Common myeloid progenitor, CD34-positive (primary cell): ENCODE measurements at places on chromosomes 7 and 10.

GRCh38 chr7:50724526-50725520 lies 57.9 kb downstream of the GRB10 start:
- DNase-seq, result peak; percentile 65

- no peak for DNase-seq
Observed at GRCh38 chr7:47552621-47553020, 29.3 kb downstream of the TNS3 start.

DNA sequence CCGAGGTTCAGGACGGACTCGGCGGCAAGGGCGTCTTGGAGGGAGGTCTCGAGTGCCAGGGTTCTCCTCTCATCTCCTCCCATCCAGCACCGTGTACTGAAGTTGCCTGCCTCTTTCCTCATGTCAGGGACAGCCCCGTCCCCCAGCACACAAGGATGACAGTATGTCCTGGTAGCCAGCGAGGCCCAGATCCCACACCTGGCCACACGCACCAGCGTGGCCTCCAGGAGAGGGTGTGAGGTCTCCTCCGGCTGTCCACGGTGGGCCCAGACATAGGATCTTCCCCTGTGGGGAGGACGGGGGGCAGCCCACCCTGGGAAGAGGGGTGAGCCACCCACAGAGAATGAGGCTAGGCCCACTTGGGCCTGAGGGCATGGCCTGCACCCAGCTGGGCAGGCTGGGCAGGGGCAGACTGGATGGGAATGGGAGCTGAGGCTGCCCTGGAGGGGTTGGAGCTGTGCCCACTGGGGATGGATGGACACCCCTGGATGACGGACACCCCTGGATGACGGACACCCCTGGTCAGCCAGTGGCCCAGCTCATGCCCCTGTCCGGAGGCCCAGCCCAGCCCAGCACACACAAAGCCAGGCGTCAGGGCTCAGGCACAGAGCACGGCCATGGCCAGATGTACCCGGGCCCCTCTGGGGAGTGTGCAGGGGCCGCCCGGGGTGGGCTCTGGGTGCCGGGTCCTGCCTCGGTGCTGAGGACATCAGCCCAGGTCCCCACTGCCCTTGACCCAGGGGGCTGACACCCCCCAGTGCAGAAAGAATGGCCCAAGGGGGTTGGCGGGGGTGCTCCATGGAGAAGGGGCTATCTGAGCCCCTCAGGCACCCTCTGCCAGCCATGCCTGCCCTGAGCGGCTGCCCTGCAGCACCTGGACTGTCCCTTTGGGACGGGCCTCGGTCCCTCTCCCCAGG lies 30.9 kb upstream of the CFAP46 start:
- no peak for DNase-seq

DNA sequence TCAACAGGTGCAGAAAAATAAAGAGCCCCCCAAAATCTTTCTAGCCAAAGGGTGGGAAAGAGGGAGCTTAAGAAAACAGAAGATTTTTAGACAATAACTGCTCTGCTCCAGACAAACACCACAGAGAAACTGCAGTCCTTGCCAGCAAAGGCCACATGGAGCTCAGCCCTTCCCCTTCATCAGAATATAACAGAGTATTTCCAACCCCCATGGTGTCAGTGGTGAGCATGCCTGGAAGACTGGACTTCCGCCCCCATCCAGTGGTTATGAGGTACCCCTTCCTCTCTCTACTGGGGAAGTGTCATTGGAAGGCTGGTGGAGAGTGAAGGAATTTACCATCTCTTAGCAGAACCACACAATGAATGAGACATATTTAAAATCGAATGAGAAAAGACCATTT lies 1007.3 kb upstream of the CELF2 start:
- no peak for DNase-seq

GRCh38 chr7:127485482-127485881 lies 93.0 kb upstream of the ZNF800 start:
- DNase-seq, result no peak

DNA sequence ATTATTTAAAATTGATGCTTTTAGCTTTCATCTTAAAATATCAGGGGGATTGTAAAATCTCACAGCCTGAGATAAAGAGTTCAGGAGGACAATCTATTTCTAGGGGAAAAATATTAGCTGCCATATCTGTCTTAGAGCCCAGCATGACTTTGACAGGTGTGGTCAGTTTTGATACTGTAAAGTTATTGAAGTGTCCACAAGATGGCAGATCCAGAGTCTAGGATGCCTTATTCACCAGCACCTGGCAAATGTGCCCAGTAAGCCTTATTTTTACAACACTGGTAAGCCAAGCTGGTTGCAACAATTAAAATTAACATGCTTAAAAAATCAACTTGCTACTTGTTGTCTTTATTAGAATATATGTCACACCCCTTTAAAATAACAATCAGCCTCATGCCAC lies 579.3 kb downstream of the SH2D4B start:
- no peak for DNase-seq

DNA sequence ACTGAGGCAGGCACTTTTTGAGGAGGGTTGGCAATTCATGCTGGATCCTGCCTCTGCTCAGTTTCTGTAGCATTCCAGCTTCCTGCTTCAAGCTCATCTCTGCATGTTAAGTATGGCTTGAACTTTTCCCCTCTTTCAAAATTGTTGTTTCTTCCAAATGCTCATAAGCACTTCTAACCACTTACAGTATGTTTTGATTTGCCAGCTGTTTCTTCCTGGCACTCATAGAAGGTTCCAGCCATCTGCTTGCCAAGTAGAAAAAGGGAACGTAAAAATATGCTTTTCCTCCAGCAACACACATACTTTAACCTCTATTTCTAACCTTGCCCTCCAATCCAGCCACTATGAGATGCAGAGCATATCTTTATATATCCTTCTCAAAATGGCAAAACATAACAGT lies 692.6 kb upstream of the COBL start:
- DNase-seq, result no peak

- DNase-seq, result peak; percentile 98
Observed at GRCh38 chr10:12068449-12069269, at the start of gene DHTKD1. Gene DHTKD1 (plus strand): TSS chr10:12068954. CDS start chr10:12069034, 80 bp downstream.

DNA sequence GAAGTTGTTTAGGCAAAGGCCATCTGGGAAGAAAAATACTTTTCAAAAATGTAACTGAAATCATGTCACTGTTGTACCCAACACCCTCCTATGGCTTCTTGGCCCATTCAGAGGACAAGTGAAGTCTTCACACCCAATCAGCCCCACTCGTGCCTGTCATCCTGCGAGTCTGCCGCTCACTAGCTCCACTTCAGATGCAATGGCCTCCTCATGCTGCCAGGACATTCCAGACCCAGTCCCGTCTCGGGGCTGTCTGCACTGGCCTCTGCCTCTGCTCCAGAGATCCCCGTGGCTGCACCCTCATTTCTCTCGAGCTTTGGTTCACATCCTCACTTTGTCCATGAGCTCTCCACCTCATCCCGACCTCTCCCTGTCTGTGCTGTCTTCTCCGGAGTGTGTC lies 227.1 kb downstream of the KCNMA1 start:
- DNase-seq, result no peak

DNA sequence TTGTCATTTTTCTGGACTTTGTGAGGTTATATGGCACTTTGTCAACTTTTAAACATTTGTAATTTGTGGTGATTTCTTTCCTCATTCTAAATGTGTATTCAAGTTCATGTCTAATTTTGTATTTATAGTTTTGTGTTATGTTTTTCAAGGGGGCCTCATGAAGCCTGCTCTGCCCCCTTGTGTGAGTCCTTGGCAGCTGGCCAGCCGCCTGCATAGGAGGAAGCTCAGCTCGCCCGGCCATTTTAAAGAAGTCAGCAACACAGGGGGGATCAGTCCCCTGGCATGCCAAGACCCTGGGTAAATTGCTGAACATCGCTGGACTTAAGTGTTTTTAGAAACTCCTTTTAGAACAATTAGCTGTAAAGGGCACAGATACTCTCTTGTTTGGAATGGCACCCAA lies 123.0 kb downstream of the ANLN start:
- peak; percentile 63 for DNase-seq

DNA sequence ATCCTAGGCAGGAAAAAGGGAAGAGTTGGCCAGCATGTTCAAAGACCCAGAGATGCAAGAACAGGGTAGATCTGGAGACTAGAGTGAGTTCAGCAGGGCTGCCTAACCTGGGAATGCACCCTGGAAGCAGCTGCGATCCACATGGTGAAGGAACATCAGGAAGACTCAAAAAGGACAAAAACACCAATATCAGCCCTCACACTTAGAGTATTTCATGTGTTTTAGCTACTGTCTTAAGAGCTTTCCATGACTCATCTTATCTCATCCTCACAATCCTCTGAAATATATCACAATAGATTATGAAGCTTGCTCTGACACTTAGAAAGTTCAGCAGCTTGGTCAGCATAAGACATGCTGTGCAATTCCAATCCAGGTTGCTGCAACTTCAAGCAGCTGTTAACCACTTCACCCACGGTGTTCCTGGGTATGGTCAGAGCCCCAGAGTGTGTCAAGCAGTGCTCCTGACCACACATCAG lies 380.9 kb downstream of the PARD3 start:
- no peak for DNase-seq

DNA sequence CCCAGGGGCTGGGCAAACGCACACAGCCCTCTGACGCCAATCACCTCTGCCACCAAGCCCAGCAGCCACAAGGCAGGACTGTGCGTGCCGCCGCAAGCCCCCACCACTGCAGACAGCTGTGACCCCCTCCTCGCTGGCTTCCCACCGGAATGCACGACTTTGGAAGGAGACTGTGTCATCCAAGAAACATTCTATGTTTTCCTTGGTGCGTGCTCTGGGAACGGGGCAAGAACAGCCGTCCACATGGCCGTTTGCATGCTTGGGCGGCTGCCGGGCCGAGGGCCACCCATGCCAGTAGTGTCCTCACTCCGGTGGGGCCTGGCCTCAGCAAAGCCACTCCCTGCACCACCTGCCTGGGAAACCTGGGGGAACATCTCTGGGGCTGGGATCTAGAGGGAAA lies 17.6 kb upstream of the ELN start:
- no peak for DNase-seq

DNA sequence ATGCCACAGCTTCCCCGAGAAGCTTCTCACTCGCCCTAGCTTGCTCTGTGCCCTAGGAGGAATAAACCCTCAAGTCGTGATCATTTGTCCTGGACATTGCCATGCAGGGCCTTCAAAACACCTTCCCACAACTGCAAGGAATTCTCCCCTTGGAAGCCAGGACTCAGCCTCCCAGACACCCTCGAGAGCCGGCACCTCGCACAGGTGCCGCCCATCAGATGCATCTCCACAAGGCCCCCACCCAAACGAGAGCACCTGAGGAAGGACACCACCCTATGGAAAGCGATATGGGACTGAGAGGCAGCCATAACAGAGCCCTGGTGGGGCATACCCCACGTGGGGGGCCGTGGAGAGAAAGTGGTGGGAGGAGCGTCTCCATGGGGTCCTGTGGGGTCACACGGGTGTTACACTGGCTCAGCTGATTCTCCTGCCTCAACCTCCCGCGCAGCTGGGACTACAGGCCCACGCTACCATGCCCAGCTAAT lies 77.6 kb upstream of the FOXK1 start:
- no peak for DNase-seq

GRCh38 chr10:22697800-22698199 lies 16.6 kb downstream of the PIP4K2A start:
- DNase-seq, result no peak

- DNase-seq, result no peak
Observed at GRCh38 chr7:33996899-33997298, 91.6 kb downstream of the BMPER start.

DNA sequence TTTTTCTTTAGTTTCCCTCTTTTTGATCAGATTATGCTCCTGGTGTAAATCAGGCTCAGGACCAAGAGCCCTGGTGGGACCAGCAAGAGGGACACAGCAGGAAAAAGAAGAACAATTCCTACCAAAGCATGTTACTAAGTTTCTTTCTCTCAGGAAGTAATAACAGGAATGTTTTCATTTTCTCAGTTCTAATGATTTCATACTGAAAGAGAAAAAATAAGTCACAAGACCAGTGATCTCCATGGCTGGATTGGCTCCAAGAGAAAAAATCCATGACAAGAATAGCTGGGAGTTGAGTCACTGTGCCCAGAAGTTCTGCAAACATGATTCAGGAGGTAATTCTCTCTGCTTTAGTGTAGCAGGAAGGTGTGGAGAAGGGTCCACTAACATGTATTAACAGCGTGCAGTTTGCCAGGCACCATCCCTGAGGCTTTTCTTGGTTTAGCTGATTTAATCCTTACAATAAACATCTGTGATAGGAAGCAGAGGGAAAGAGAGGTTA lies 23.8 kb upstream of the IFIT2 start:
- no peak for DNase-seq

DNA sequence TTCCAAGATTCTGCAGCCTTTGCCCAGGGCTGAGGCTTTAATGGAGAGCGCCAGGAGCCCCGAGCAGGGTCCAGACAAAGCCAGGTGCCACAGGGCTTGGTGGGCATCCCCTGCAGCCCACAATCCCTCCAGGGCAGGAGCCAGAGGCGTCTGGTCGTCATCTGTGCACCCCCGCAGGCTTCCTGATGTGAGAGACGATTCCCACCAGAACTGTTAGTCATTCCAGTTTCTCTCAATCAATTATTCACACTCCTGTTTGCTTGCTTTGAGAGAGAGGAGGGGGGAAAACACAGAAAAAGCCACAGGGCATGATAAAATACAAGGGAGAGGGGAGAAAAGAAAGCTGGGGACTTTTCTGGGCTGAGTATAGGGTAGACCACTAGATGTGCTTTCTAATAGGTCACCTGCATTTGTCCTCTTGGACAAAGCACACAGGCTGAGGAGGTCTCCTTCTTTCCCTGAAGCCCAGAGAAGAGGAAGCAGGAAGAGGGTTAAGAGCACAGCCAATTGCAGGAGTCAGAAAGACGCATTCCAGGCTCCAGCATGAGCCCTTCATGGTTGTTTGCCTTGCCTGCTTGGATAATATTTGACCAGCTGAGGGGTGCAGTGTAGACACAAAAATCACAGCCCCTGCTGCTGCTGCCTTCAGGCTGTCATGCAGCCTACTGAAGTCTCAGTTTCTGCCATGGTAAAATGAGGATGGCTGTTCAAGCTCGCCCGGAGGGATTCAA lies 194.4 kb downstream of the PLXNA4 start:
- DNase-seq, result no peak

GRCh38 chr7:68364886-68365625 lies 1233.2 kb upstream of the AUTS2 start:
- no peak for DNase-seq

GRCh38 chr10:86899670-86900276 lies 57.6 kb downstream of the MMRN2 start:
- DNase-seq, result peak; percentile 66

DNA sequence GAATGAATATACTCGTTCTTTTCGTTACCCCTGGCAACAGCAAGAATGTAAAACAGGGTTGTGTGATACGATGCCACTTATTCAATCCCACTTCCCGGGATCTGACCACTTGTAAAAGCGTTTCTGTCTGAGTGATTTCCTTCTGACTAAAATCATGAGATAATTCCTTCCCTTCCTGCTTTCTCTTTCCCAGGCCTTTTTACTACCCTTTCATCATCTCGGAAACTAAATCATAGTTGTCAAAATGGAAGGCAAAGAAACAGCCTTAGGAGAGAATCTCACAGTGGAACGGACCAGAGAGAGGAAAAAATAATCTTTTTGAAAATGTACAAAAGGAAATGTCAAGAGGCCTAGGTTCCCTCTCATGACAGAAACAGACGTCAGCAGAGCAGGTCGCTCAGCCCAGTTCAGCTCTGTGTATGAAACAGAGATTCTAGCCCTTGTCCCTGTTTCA lies 29.8 kb downstream of the DIP2C start:
- no peak for DNase-seq
